ENCODE measurements at places on chromosomes 2 and 18.

DNA sequence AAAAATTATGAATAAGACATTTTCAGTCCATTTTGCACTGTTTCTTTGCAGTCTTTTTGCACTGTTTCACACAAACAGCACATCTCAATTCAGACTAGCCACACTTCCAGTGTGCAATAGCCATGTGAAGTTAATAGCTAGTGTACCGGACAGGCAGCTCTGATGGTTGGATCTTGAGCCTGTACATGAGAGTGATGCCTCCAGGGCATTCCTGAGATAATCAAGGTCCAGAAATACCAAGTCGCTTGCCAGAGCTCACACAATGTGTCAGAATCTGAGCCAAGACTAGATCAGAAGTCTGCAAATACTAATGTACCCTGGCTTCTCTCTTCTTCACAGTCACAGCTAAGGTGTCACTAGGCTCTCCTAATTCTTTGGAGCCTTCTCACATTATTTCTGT, 180.2 kb downstream of the OSR1 start:
- no peak for DNase-seq

- no peak for DNase-seq
These were observed 86.8 kb upstream of the SP3 start for GRCh38 chr2:174051741-174052583.

DNA sequence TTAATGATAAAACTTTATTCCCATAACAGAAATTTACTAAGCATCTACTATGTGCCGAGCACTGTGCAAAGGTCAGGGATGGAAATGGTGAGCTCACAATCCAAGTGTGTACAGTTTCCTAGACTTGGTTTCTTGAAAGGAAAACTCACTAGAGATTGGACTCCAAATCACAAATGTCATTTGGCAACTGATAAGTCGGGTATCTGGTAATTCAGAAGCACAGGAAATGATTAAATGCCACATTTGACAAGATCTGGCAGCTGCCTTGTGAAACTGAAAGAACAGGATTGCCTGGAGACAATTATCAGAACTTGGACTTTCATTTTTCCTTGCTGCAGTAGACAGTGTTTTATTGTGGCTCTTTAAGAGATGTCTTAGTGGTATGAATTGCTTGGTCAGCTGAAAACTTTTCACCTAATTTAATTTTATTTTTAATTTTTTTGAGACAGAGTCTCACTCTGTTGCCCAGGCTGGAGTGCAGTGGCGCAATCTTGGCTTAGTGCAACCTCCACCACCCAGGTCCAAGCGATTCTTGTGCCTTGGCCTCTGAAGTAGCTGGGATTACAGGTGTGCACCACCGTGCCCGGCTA, 19.2 kb downstream of the ITGA6 start:
- no peak for DNase-seq

DNA sequence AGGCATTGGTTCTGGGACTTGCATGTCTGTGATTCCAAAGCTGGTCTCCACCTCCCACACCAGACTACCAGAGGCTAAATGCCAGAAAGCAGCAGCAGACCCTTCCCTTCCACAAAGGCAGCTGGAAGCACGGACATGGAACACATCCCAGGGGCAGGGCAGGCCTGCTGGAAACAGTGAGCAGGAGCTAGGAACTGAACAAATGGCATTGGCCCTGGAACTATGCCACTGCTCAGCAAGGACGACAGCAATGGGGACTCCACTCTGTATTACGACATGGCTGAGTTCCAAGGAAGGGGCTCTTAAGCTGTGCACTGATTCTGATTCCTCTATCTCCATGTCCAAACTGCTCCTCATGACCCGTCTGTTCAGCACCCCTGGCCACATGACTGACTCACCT, 77.8 kb upstream of the TFCP2L1 start:
- no peak for DNase-seq

DNA sequence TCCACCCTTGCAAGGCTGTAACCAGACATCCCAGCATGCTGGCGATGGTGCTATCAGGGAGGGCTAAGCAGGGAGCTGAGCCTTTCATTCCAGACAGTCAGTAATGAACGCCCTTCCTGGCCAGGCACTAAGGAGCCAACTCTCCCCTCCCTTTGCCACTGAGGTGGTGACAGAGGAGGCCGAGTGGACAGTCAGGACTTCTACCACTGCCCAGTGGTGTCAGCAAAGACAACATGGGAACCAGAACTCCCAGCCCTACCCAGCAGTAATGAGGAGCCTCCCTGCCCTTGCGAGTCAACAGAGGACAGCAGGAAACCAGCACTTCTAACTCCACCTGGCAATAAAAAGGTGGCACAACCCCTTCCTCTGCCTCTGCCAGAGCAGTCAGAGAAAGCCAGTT, 68.6 kb downstream of the ZAP70 start:
- no peak for DNase-seq

GRCh38 chr2:78145395-78145996, 623.3 kb upstream of the LRRTM4 start:
- DNase-seq: no peak

DNA sequence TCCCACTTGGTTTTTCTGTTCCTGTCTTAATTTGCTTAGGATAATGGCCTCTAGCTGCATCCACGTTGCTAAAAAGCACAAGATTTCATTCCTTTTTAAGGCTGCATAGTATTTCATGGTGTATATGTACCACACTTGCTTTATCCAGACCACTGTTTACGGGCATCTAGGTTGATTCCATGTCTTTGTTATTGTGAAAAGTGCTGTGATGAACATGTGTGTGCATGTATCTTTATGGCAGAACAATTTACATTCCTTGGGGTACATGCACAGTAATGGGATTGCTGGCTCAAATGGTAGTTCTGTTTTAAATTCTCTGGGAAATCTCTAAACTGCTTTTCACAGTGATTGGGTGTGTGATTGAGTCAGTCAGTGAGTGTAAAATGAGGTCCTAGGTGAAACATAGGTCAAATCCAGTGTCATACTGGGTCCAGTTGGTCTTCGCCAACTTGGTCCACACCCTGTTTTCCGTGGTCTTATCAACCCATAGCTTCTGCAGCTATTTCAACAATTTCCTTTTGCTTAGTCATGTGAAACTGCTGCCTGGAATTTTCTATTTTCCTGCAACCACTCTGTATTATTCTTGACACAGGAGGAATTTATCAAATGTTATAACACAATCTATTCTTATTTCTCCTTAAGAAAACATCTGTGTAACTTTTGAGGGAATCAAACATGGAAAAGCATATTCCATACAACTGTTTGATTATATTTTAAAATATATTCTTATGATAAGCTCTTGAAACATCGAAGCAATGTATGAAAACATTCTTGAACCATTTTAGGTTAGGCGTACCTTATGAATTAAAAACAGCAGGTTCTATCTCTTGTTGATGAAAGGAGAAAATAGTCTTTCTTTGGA, 82.9 kb downstream of the ADCYAP1 start:
- no peak for DNase-seq

GRCh38 chr2:64485331-64485730, 31.4 kb downstream of the LGALSL start:
- DNase-seq: no peak

DNA sequence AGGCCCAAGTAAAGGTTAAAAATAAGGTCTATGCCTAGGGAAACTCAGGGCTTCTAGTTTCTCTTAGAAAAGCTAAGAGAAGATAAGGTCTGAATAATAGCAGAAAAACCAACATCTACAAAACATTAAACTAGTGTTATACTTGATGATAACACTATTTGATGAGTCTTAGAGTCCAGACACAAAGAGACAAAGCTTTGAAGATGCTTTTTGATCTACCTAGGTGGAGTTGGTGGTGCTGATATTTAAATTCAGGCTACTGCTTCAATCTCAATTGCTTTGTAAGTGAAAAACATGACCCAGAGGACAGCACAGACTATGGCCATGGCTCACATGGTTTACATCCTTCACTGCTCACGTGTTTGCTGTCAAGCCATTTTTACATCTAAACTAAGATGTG, 11.7 kb upstream of the MFF start:
- DNase-seq: no peak

GRCh38 chr2:171485116-171485515, 37.2 kb upstream of the CYBRD1 start:
- no peak for DNase-seq

DNA sequence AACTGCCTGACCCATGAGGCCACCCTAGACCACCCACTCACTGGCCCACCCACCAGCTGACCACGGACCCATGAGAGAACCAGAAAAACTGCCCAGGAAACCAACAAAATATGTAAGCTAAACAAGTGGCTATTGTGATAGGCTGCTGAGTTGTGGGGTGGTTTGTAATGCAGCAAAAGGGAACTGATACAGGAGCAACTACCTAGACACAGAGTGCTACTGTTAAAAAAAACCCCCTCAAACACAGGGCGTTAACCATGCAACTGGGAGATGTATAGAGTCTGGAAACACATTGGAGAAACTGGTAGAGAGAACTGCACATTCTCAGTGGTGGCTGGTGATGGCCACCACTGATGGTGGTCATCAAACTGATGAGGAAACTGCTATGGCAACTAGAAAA, 206.3 kb upstream of the GYPC start:
- no peak for DNase-seq

DNA sequence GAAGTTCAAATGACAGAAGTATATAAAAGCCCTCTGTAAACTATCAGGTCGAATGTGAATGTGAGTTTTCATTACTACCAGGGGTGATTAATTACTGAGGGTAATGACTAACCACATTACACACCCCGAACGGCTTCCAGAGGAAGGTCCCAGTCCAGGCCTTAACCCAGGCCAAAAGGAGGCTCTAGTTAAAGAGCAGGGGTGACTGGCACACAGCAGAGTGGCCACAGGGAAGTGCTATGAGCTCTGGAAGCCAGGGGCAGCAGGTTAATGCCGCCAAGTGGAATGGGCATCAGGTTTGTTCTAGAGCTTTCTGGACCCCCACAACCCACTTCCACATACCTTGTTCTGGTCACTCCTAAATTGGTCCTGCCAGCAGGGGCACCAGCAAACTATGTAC, 87.7 kb downstream of the BCL11A start:
- DNase-seq: no peak

GRCh38 chr2:239531456-239532241, 130.8 kb upstream of the HDAC4 start:
- no peak for DNase-seq

- no peak for DNase-seq
These were observed 77.4 kb upstream of the PPP1CB start for GRCh38 chr2:28674062-28674712.

- DNase-seq: no peak
These were observed 175.0 kb downstream of the SETBP1 start for GRCh38 chr18:44855681-44856080.

DNA sequence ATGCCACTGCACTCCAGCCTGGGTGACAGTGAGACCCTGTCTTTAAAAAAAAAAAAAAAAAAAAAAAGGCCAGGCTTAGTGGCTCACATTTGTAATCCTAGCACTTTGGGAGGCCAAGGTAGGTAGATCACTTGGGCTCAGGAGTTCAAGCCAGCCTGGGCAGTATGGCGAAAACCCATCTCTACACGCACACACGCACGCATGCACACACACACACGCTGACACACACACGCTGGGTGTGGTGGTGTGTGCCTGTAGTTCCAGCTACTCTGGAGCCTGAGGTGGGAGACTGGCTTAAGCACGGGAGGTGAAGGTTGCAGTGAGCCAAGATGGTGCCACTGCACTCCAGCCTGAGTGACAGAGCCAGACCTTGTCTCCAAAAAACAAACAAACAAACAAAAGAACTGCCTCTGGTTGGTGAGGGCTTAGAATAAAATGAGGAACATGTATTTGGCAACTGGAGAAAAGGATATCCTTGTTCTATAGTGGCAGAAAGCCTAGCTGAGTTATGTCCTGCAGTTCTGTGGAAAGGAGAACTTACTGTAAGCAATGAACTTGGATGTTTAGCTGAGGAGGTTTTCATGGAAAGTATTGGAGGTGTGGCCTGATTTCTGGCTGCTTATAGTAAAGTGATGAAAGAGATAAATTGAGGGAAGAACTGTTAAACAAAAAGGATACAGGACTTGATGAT, 34.0 kb downstream of the HAT1 start:
- DNase-seq: no peak

- no peak for DNase-seq
These were observed 483.4 kb downstream of the RNF144A start for GRCh38 chr2:7400628-7401027.

DNA sequence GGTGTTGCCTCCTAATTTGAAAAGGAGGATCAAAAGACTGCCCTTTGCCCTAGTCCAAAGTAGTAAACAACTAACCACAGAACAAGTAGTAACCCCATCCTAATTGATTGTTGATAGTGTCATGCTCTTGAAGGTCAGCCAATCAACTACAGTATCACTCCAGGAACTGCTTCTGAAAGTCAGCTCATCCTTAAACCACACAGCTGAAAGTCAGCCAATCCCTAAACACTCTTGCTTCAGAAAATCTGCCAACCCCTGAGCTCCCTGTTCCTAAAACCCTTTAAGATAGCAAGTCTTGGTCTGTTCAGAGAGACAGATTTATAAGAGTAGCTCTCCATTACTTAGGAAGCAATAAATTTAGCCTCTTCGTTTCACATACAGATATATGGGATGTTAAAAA, 51.6 kb upstream of the CPO start:
- DNase-seq: no peak

- DNase-seq: no peak
These were observed 28.1 kb downstream of the EPAS1 start for GRCh38 chr2:46325182-46325928.

DNA sequence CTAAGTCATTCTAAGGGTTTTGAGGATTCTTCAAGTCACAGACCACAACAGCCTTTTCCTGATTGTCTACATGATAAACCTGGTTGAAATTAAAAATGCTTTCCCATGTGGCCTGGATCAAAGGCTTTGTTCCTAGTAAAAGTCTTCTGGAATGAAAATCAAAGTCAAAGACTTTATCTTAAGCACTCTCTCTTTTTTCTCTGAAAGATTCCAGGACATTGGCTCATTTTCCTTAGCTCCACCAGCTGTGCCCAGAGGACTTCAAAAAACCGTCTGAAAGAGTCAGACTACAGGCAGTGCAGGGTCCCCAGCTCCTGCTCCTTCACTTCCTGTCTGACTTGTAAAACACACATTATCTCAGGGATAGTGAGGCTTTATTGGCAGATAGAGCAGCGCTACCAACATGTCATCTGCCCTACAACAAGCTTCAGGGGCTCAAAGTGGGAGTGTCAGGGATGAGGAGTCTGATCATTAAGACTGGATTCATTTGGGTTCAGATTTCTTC, 148.2 kb downstream of the ESCO1 start:
- DNase-seq: no peak

GRCh38 chr18:9982711-9983110, 68.9 kb downstream of the VAPA start:
- DNase-seq: no peak

- no peak for DNase-seq
These were observed 40.7 kb downstream of the CTDP1 start for GRCh38 chr18:79720359-79720733.
